Pancreas (tissue), 10 donors: ENCODE measurements at places on chromosomes 13 and 19. TPM values are rescaled to one million over a fixed set of nuclear protein-coding genes. Genes with fewer than 3 reads are reported as not detected.

DNA sequence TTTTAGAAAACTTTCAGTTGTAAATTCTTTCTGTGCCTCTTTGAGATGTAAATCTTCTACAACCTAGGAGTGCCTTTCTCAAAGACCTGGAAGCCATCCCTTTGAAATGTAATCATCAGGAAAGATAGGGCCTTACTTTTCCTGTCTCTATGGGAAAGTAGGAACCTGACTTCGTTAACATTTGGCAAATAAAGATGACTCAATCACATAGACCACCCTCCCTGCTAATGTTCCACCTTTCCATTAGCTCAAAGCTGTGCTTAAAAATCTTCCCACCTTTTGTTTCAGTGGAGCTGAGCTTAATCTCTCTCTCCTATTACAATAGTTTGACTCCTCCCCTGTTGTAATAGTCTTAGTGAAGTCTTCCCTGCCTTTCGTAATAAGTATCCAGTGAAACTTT, 247.7 kb downstream of the OLFM4 start:
- no peaks in the 10 kb centered on the region for H3K36me3 ChIP-seq
- H3K27ac ChIP-seq, result no peak overlapping the region
- no peak overlapping the region for H3K4me3 ChIP-seq
- H3K4me1 ChIP-seq, result no peaks in the 10 kb centered on the region
- DNase-seq, result no peak

The PPM1N gene
- polyA plus RNA-seq, result 2.1 TPM

DNA sequence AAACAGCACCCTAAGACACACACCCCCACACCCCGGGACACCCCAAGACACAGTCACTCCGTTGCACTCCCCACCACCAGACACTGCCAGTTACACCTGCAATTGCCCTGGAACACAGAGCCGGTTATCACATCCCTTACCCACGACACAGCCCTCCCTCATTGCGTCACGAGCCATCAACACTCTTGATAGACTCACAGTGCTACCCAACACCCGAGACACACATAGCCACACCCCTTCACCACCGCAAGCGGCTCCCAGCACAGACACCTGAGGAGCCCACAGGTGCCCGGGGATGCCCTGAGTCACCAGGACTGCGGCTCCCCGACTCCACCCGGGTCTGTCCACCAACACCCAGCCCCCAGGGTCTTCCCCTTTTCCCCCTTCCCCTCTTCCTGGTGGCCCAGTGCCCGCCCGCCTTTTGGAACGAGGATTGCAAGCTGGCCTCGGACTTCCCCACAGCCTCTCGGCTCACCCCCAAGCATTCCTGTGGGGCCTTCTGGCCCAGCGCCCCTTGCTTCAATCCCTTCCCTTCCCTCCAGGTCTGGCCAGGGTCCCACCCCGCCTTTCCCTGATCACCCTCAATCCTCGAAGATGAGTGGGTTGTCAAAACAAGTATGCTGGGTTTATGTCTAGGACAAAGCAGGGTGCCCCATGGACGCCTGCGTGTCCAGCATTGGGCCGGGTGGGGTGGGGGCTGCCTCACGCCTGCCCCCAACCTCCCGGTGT, 1.7 kb upstream of the PTGER1 start:
- H3K27ac ChIP-seq, result no peak overlapping the region
- no peak overlapping the region for H3K4me3 ChIP-seq
- DNase-seq, result no peak

GRCh38 chr19:2478756-2479555, 3.0 kb downstream of the GADD45B start:
- no peaks in the 10 kb centered on the region for H3K27me3 ChIP-seq
- H3K4me1 ChIP-seq, result no peaks in the 10 kb centered on the region
- DNase-seq, result peak; percentile 81
- H3K4me3 ChIP-seq, result peak overlapping the region; percentile 96

The ARHGAP33 gene
- 39.6 TPM for polyA plus RNA-seq
